ENCODE measurements at places on chromosomes 13 and 19.

DNA sequence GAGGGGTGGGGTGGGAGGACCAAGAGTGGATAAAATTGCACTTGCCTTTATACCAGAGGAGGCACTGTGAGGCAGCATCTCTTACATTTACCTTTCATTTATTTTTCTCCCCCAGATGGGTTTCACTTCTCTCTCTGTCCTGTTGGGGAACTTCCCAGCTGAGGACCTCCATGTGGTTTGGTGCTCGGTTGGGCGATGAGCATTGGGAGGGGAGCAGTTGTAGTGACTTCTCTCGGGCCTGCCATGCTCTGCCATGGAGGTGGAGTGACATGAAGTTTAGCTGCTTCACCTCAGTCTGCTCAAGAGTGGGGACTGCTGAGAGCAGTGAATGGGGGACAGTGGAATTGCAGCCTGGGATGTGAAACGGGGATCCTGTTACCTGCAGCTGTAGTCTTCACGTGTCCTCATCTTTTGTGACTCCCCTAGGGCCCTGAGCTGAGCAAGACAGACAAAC is 23.1 kb upstream of the CXCL17 start:
- no peak for DNase-seq

GRCh38 chr13:51870616-51871015 is 8.8 kb downstream of the CCDC70 start:
- DNase-seq, result no peak

DNA sequence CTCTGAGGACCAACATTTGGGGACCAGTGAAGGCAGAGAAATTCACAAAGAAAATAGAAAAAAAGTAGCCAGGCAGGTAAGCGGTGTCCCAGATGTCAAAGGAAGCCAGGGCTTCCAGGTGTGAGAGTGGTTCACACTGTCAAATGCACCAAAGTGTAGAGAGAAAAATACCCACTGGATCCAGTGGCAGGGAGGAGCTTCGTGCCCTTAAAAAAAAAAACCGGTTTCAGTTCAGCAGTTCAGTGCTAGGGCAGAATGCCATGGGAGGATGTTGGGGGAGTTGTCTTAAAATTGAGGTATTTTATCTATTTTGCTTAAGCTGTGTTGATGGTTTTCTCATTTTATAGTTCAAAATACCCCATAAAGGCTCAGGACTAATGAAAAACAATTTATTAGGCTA is 47.8 kb upstream of the C1QTNF9 start:
- DNase-seq, result no peak

GRCh38 chr19:48010932-48011758 is 16.7 kb downstream of the ELSPBP1 start:
- DNase-seq, result no peak

DNA sequence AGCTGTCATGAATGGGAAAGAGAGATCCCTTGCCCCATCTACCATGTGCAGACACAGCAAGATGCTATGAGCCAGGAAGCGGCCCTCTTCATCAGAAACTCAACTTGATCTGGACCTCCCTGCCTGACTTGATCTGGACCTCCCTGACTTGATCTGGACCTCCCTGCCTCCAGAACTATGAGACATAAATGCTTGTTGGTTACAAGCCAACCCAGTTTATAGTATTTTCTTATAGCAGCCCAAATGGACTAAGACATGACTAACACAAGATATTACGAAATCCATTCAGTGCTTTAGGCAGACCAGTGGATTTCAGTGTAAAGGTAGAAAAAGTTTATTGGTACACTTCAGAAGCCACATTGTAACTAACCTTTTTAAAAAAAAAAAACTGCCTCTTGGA is 15.6 kb downstream of the PCID2 start:
- DNase-seq, result no peak

DNA sequence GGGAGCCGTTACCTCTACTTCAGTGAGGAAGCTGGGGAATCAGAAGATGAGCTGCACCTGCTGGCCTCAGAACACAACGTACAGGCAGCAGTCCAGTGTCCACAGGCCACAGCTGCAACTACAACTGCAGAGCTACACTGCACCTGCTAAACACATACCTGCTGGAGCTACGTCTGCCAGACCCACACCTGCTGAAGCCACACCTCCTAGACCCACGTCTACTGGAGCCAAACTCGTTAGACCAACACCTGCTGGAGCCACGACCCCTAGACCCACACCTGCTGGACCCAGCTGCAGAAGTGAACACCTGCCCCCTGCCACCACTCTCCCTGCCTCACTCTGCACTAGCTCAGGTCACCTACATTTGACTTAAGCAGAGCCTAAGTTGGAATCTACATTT is 169.9 kb downstream of the USP12 start:
- DNase-seq, result no peak

DNA sequence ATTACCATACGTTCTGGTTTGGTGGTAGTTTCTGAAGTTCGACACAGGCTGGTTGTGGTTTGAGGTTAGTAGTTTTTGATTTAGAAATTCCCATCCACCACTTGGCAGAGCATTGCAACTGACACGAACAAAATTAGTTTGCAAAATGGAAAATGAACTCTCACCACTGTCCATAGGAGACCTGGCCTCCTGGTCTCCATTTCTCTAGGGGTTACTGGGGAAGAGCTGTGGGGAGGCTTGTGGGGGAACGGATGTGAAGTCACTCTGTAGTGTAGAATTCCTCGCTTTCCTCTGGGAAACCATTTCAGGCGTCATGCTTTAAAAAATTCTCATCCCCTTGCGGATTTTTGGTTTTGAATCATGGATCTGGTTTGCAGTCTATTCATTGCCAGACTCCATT is 321.5 kb upstream of the MAB21L1 start:
- DNase-seq, result no peak

DNA sequence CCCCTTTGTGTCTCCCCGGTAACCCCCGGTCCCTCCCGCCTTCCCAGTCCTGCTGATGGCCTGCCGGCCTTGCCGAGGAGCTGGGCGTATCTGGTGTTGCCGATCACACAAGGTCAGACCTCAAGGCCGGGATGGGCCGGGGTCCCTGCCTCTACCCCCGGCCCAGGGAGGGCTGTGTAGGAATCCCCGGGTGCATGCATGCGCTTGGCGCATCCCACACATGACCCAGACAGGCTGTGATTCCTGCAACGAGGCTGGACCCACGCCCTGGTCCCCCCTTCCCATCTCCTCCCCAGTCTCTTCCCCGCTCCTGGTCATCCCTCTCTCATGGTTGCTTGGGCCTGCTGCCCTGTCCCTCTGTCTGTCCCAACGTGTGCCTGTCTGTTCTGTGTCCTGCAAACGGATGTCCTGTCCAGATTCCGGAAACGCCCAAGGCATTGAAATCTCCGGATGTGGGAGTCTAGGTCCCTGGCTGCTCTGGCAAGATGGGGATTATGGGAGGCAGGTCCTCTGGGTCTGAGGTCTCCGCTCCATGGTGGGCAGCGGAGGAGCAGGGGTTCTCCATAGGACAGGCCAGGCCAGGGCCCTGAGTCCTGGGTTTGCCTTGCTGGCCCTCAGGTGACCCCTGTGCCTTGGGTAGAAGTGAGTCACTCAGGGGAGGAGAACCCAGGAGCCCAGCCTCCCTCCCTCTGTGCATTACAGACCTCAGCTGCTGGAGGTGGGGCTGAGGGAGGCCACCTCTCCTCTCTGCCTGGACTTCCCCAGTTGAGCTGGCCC is 1.6 kb downstream of the PKN1 start:
- no peak for DNase-seq

GRCh38 chr13:76692346-76692745 is 193.9 kb downstream of the KCTD12 start:
- no peak for DNase-seq

DNA sequence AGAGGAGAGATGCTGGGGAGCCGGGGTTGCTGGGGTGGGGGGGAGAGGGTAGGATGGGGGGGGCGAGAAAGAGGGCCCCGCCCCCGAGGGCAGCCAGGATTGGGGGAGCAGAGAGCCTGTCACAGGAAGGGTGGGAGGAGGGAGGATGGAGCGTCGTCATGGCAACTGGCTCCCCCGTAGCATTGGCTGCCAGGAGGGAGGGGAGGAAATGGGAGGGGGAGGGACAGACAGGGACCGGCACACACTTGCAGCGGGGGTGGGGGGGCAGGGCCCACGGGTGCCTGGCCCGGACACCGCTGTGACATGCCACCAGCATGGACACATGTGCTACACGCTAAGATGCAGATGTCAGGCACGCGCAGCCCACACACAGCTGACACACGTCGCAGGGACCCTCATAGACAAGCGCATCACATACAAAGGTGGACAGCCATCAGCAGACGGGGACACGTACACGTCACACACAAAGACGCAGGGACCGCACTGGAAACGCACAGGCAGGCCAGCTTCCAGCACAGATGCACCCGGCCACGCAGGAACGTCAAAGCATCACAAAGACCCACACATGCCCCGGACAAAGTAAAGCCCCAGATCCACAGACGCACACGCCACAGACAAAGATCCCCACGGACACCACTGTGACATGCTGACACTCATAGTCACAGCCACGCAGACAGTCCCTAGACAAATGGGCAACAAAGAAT is at the start of gene LMTK3:
TSS of gene LMTK3 (minus strand) at position 36 of the 704 bp plus-strand sequence. CDS start 259 bp downstream, outside the sequence.
- peak; percentile 66 for DNase-seq

DNA sequence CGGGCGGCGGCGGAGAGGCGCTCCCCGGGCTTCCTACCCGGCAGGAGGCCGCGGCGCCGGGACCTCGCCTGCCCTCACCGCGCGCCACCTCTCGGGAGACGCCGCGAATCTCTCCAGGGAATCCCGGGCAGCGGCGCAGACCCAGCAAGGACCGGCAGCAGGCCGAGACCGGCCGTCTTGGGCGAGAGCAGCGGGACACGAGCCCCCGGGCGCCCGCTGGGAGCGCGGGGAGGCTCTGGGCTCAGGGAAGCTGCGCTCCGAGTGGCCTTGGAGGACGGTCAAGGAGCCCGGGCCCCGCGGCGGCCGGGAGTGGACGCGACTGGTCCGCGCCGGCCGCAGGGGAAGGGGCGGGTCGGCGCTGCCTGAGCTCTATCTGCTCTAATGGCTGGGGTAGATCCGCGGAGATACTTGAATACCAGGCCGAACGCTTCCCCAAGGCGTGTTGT is 14.7 kb downstream of the CDX2 start:
- DNase-seq, result no peak

- DNase-seq, result no peak
Measured at GRCh38 chr19:39167461-39168257, 29.1 kb upstream of the NCCRP1 start.

- no peak for DNase-seq
Measured at GRCh38 chr13:103431856-103432255, 365.6 kb upstream of the SLC10A2 start.

- peak; percentile 46 for DNase-seq
Measured at GRCh38 chr19:7678971-7679751, 1.5 kb upstream of the TRAPPC5 start.

DNA sequence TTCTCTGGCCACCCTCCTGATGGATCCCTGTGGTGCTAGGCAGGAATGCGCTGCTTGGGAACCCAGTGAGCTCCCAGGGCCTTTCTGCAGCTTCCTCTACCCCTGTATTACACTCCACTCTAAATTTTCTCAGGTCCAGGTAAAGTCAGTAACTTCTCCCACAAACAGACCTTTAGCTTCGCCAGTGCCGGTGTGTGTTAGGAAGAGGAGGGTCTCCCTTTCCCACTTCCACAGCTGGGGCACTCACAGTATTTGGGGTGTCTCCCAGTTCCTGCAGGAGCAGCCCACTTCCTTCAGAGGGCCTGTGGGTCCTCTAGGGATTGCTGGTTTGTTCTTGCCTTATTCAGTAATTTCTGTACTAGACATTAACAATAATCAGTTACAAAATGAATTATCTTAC is 193.5 kb upstream of the PCDH17 start:
- no peak for DNase-seq

- no peak for DNase-seq
Measured at GRCh38 chr19:1430246-1430645, 8.0 kb upstream of the RPS15 start.

DNA sequence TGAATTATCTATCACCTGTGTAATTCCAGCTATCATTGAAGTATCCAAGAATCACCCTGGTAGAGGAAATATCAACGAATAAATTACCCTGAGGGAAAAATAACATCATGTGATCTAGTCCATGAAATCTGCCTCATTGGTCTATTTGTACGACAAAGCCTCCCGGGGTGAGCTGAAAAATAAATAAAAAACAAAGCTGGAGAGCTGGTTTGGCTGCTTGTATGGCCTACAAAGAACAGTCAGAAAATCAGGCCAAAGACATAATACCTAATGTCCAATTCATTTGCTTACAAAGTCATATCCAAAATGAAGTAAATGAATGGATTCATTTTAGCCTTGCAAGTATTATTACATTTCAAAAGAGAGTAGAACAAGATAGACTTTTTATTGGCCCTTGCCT is 449.9 kb downstream of the KLF12 start:
- no peak for DNase-seq
